Thymus (tissue), 14 donors: ENCODE measurements at places on chromosomes 7 and 10.

GRCh38 chr7:102024005-102024768, 206.8 kb downstream of the CUX1 start:
- DNase-seq = no peak

GRCh38 chr7:1942941-1943289, 272.8 kb downstream of the ELFN1 start:
- no peak for DNase-seq

DNA sequence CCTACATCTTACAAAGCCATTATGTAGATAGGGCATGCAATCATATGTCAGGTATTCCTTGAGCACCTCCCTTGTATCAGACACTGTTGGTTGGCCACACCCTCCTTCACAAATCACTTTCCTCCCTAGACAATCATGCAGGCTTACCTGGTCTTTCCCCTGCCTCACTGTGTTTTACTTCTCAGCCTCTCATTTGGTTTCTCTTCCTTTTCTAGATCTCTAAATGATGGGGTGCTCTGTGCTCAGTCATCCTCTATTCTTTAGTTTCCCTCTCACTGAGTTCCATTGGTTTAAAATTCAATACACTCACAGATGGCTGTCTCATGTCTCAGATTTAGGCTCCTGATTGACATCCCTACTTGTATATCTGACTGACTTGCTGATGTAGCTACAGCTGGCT, 31.4 kb downstream of the ANK3 start:
- DNase-seq = no peak

- DNase-seq = no peak
Measured at GRCh38 chr7:44074349-44074695, 8.0 kb downstream of the POLM start.

- no peak for DNase-seq
Measured at GRCh38 chr7:44289341-44290251, 35.8 kb downstream of the CAMK2B start.

DNA sequence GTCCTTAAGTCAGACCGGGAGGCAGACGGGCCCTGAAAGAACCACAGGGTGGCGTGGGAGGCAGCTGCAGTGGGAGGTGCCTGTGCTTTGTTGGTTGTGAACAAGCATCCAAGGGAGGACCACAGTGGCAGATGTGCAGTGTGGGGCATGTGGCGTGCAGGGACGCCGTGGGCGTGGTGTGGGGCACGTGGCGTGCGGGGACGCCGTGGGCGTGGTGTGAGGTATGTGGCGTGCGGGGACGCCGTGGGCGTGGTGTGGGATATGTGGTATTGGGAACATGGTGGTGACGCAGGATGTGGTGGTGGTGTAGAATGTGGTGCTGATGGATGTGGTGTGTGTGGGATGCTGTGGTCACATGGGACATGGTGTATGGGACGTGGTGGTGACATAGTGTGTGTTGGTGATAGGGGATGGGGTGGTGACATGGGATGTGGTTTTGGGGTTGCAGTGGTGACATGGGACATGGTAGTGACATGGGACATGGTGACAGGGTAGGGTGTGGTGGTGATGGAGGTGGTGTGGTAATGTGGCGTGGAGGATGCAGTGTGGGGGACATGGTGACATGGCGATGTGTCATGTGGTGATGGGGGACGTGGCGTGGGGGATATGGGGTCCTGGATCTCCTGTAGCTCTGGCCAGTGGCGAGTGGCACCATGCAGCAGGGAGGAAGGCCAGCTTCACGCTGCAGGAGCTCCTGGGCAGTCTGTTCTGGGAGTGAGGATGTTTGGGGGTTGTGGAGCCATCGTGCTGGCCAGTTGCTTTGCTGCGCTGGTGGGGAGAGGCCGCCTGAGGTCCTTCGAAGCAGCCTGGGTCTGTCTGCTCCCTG, 78.8 kb downstream of the INPP5A start:
- no peak for DNase-seq

- DNase-seq = no peak
Measured at GRCh38 chr7:42953994-42954393, 21.8 kb downstream of the MRPL32 start.

DNA sequence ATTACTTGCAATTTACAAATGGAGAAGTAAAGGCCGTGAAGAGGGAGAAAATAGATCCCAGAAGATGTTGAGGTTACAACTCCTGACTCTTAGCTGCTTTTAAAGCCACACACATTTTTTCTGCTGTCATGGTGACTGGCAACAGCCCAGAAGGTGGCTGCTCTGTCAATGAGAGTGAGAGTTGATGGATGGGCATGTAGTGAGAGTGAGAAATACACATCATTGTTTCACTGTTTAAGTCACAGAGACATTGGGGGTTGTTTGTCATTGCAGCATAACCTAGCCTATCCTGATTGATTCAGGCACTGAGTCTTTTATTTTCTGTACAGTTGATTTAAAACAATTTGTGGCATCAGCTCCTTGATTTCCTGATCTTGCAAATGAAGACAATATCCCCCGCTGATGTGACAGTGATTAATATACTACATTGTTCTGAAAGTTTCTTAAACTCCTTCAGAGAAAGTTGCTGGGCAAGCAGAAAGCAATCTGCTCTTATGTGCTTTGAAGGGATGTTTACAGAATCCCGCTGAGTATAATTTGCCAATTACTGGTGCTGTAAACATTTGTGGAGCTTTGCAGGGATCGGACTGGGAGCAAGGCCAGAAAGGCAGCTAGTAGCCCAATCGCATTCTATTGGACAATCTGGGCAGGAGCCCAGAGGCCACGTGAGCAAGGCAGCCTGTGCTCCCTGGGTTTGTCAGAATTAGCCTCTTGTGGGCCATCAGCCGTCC, 229.6 kb downstream of the PRPF18 start:
- DNase-seq = no peak

GRCh38 chr10:75136346-75136745, 24.9 kb downstream of the SAMD8 start:
- no peak for DNase-seq

DNA sequence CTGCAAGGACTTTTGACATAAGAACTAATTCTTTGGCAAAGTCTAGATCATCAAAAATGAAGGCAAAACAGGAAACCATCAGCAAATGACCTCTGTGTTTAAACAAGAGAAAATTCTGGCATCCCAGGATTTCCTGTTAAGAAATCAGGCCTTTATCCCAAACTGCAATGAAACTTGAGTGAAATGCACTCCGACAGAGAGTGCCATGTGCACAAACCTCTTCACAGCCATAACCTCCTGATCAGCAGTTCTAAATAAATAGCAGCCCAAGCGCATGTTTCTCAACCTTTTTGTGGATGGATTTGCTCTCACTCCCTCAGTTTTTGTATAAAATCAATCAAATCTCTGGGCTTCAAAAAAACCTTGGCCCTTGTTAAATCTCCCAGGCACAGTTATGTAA, 107.7 kb upstream of the EEPD1 start:
- no peak for DNase-seq

DNA sequence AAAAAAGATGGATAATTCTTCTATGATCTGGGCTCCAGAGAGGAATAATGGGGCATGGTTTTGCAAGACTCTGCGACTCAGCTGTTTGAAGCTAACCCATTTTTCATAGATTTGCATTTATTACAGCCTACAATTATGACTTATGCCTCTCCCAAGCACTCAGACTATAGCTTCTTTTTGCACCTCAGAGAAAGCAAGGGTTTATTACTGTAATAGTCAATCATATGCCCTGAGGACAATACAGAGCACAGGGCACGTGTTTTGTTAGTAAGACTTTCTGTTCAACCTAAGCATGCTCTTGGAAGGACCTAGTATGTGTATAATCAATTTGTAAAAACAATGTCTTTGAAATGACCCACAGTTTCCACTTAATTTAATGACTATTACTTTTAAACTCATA, 221.2 kb downstream of the PARD3 start:
- no peak for DNase-seq
